ENCODE measurements at places on chromosomes 2 and 18. TPM values are rescaled to one million over a fixed set of nuclear protein-coding genes. Genes with fewer than 3 reads are reported as not detected.

ADD2 gene
- 6.9 TPM for total RNA-seq

GRB14 gene
- not detected for total RNA-seq

CDH20 gene
- not detected for total RNA-seq

ECEL1 gene
- 0.12 TPM for total RNA-seq

- H3K27ac ChIP-seq = no peak overlapping the region
- no peak overlapping the region for H3K4me3 ChIP-seq
- H3K36me3 ChIP-seq = peaks cover 12% of the 10 kb centered on the region
- H3K27me3 ChIP-seq = no peaks in the 10 kb centered on the region
These were observed 52.4 kb downstream of the BABAM2 start for GRCh38 chr2:27942612-27943547.

DNA sequence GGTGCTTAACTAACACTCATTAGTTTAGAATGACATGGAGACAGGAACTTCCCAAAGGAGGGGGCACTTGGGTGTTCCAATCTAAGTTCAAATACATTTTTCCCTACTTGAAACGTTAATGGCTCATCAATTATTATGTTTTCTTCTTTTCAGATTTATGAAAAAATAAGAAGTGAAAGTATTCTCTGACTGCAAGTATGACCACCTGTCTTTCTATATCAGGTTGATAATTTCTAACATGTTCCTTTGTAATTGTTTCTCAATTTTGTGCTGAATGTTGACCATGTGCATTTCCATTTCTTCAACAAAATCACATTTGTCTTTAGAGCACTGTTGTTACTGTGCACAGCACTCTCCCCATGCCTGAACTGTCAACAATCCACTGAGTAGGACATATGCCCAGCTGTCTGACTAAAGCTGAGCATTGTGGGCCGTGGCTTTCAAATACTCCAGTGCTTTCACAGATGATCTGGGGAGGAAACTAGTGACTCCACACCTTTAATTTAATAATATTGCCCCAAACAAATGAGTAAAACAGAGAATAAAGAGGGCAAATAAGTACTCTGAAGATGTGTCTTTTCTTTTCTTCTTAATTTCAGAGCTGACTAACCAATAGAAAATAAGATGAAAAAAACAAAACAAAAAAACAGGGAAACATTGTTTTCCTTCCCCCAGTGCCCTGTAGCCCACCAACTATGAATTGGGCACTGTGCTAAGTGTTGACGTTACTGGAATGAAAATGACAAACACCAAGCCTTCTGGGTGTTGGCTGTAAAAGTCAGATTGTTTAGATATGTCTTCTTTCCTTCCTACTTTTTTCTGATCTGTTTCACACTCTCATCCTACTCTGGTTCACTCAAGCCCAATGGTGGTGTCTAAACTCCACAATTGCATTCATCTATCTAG, 16.0 kb downstream of the LANCL1 start:
- no peak overlapping the region for H3K27ac ChIP-seq
- no peak for DNase-seq
- H3K4me3 ChIP-seq = no peak overlapping the region

DNA sequence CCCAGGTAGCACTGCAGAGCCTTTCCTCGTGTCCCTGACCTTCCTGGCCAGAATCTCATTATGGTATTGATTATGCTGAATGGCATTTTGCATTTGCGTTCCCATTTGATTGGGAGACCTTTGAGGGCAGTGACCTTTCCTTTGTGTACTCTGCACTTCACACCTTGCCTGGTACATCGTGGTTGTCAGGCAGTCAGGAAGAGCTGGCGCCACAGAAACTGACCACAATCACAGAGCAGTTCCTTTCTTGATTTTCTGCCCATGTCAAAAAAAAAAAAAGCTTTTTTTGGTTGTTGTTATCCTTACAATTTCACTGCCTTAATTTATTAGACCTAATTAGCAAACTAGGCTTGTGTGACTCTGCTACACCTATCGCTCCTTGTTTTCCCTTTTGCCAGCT, 8.9 kb upstream of the KLHL29 start:
- peaks cover 11% of the 10 kb centered on the region for H3K4me1 ChIP-seq
- H3K27ac ChIP-seq = no peak overlapping the region
- H3K4me3 ChIP-seq = no peak overlapping the region

DNA sequence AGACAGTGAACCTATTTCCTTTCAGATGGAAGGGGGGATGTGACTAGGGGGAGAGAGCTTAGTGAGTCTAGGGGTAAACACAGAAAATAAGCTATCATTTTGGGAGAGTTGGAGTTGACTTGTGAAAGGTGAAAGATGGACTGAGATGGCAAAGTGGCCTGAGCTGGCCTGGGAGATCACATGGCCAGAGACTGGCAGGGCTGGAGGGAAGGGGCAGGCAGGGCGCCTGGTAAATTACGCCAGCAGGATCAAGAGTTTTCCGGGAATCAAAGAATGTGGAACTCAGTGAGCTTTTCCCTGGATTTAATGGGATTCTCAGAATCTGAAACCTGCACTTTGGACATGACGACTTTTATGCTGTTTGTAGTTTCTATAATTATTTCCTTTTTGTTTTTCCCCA, 841 bp upstream of the CFAP65 start:
- H3K27ac ChIP-seq = no peak overlapping the region
- peaks cover 34% of the 10 kb centered on the region for H3K27me3 ChIP-seq
- DNase-seq = no peak
- peaks cover 9% of the 10 kb centered on the region for H3K4me1 ChIP-seq
- H3K36me3 ChIP-seq = no peaks in the 10 kb centered on the region

GRCh38 chr2:1869248-1869647, 124.9 kb upstream of the PXDN start:
- no peak overlapping the region for H3K4me3 ChIP-seq
- DNase-seq = no peak
- H3K36me3 ChIP-seq = no peaks in the 10 kb centered on the region

- DNase-seq = no peak
- H3K27ac ChIP-seq = no peak overlapping the region
- no peak overlapping the region for H3K4me3 ChIP-seq
These were observed 132.0 kb downstream of the SNTG2 start for GRCh38 chr2:1082456-1083205.

Data from activated T-helper 1 cell treated with anti-CD3 and anti-CD28 coated beads, Interleukin-12 subunit alpha, Interleukin-12 subunit beta, Interleukin-2, Interleukin-4 antibody, amounts not matched to agents 30 ng/mL and 10 ng/mL and 1 ng/mL, durations not matched to agents 14 hours and 24 hours and 36 hours (primary cell).